Osteocyte (in vitro differentiated cells): ENCODE measurements at places on chromosomes 13 and 19. TPM values are rescaled to one million over a fixed set of nuclear protein-coding genes. Genes with fewer than 3 reads are reported as not detected.

The SLC17A7 gene
- 0.34 and 0.54 TPM in 2 replicates for total RNA-seq

DNA sequence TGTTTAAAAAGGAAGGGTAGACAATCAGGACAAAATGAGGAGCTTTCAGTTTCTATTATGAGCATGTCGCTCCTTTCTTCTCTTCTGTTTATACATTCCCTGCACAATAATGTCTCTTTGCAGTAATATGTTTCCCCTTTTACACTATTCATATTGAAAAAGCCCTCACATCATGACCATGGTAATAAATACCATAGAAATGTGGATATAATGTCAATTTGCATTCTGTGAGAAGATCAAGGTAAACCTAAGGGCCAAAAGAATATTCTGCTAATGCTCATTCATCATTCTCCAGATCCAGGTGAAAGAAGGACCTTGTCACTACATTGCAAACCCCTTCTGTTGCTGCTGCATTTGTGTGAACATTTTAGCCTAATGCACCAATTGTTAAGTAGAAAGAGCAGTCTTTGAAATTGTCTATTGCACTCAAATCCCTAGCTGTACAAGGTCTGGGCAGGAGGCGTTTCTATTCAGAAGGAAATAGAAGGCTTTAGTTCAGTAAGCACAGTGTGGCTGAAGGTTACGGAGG, 117.6 kb upstream of the SOX21 start:
- DNase-seq: no peak

GRCh38 chr13:98632961-98633360, 56.1 kb upstream of the STK24 start:
- DNase-seq: peak; percentile 27

The PPP1R13L gene
- 48.7 and 53.5 TPM in 2 replicates for total RNA-seq

The GJB2 gene
- total RNA-seq: 0.27 TPM in 1 of 2 replicates, not detected in the other

GRCh38 chr13:29530901-29531300, 64.6 kb downstream of the SLC7A1 start:
- no peak for DNase-seq

The PRODH2 gene
- total RNA-seq: not detected in 2 replicates

DNA sequence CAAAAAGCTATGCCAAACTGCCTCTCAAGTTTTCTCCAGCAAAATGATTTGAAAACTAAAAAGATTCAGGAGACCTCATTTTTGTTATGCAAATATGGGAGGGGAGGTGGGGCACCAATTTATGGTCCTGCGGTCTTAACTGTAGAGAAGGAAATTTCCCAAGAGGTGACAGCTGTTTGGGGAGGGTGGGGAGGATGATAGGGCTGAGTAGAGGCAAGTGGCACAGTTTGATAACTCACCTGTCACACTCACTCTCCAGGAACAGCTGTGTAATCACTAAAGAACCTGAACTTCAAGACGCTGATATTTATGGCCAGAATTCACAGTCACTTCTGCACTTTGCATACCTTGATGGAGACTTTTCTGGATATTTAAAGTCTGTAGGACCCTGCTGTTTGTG, 232.9 kb upstream of the STARD13 start:
- no peak for DNase-seq

DNA sequence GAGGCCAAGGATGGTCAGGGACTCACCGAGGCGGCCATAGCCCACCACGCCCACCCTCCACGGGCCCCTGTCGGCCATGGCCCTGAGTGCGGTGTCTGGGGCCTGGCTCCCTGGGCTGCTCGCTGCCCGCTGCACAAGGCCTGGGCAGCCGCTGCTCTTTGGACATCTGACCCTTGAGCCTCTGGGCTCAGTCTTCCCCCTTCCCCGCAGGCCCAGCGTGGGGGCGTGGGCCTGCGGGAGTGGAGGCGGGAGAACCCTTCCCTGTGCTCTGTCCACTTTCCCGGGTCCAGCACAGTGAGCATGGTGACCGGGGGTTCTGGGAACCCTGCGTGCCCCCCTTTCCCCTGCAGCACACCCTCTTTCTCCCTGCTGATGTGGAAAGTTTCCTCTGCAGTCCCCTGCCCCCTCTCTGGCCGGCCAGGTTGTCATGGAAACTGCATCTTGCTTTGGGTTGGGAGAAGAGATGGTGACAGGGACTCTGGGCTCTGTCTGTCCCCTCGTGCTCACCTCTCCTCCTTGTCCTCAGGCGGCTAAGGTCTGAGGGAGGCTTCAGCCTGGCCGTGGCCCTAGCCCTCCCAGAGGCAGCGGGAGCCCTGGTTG, at the start of gene ASPDH:
Gene ASPDH (minus strand): TSS at position 168 of the 600 bp plus-strand sequence. CDS start 90 bp downstream, at position 78.
- no peak for DNase-seq

- no peak for DNase-seq
Measured at GRCh38 chr13:89899302-89900103, 1448.0 kb upstream of the MIR17HG start.

The C19orf73 gene
- total RNA-seq: 1.8 and 3.4 TPM in 2 replicates

DNA sequence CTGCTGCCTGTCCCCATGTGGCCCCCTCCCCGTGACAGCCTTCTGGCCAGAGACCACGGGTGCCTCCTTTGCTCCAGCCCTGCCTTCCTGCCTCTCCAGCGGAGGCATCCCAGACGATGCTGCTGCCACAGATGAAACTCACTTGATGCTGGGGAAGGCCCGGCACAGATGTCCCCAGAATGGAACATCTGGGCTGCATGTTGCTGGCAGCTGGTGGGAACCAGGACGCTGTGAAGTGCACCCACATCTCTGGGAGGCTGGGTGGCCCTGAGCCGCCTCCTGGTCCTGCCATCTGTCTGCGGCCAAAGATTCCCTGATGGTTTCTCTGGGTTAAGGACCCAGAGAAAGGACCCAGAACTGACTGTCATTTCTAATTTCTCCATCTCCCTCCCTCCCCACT, 51.9 kb upstream of the PTPRS start:
- DNase-seq: no peak

The AMER2 gene
- not detected in 2 replicates for total RNA-seq

GRCh38 chr19:16347706-16348105, 23.1 kb downstream of the KLF2 start:
- no peak for DNase-seq
